ENCODE measurements at places on chromosomes 1 and 21.
A peak's percentile ranks its signal among the peaks of the same experiment; 100 is the strongest.

DNA sequence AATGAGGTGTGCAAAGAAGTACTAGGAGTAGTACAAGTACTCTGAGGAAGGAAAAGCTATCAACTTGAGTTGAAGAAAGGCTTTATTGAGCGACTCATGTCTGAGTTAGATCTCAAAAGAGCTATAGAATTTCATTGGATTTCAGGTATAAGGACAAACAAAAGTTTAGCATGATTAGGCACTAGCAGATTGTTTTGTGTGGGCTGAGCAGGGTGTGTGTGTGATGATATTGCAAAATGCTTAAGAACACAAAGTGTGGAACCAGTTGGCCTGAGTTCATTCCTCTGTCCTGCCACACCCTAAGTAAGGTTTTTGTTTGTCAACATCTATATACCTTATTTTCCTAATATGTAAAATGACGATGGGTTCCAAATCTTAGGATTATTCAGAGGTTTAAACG, 158.9 kb downstream of the KCNK2 start:
- DNase-seq = no peak

GRCh38 chr1:226974544-226975258, 34.6 kb downstream of the COQ8A start:
- DNase-seq = peak; percentile 80

GRCh38 chr1:115477071-115477470, 139.0 kb upstream of the NGF start:
- no peak for DNase-seq

DNA sequence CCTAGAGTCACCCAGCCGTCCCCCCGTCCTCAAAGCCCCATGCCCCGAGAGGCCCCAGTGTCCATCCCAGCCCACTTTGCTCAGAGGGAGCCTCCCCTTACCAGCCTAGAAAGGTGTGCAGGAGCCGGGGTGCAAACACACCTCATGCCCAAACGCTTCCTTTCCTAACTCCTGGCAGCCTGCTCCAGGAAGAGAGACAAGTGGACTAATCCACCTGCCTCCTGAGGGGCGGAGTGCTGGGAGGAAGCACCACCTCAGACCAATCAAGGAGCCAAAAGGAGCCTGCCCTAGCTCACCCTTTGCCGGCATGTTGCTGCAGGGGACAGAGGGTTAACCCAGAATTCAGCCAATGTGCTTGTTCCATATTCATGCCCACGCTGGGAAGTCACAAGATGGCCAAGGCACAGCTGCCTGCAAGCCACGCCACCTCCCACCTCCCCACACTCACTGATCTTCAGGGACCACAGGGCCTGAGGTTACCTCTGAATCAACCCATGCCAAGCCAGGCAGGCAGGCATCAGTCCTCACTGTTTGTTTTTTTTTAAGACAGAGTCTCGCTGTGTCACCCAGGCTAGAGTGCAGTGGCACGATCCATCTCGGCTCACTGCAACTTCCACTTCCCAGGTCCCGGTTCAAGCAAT, 27.8 kb downstream of the PLEKHA6 start:
- DNase-seq = no peak

DNA sequence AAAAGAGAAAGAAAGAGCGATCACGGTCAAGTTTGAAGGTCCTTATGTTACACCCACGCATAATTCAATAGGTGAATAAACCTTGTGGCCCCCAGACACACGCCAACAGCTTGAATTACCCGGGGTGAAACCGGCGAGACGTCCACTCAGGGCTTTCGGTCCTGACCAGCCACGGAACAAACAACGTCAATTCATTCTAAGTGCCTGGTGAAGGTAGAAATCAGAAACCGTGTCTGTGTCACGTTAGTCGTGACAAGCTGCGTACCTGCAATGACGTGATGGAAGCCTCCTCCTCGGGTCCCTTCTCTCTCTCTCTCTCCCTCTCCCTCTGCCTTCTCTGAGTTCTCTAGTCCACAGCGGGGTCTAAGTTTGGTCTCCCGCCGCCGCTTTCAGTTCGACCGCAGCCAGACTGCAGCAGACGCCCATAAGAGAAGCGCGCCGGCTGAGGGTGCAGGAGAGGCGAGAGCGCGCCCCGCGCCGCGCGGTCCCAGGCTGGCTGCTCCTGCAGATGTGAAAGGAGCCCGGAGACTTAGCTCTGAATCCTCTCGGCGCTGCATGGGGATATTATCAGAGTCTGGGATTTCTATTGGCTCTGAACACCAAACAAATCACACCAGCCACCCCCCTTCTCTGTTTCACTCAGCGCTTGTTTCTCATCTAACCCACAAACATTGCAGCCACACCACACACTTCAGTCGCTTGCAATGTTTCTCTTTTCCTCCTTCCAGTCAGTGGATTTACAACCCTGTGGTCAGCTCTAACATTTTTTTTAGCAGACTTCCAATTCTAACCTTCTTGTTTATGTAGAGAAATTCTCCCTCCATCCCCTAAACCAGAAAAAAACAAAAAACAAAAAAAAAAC, at the start of gene GREM2:
TSS of gene GREM2 (minus strand) at position 537 of the 862 bp plus-strand sequence. CDS start 118,680 bp downstream, outside the sequence.
- no peak for DNase-seq

DNA sequence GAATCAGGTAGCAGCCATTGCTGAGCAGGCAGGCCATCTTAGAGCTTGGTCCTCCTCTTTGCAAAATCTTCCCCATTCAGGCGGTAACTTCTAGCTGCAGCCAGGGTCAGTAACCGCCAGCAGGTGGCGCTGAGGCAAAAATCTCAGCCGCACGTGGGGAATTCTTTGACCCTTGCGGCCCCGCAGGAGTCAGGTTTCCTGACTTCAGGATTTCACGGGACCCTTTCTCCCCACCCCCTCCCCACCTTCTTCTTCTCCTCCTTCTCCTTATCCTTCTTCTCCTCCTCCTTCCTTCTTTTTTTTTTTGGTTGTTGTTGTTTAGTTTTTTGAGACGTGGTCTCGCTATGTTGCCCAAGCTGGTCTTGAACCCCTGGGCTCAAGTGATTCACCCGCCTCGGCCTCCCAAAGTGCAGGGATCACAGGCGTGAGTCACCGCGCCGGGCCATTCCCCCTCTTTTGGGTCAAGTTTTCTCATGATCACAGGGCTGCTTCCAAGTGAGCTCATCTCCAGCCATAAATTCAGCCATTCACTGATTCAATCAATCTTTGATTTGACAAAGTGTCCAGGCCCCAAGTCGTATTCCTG, 33.4 kb upstream of the TENT5B start:
- DNase-seq = no peak

- DNase-seq = no peak
Measured at GRCh38 chr1:190615818-190616217, 138.2 kb upstream of the BRINP3 start.

- DNase-seq = no peak
Measured at GRCh38 chr1:157035121-157035520, 10.4 kb downstream of the ARHGEF11 start.

DNA sequence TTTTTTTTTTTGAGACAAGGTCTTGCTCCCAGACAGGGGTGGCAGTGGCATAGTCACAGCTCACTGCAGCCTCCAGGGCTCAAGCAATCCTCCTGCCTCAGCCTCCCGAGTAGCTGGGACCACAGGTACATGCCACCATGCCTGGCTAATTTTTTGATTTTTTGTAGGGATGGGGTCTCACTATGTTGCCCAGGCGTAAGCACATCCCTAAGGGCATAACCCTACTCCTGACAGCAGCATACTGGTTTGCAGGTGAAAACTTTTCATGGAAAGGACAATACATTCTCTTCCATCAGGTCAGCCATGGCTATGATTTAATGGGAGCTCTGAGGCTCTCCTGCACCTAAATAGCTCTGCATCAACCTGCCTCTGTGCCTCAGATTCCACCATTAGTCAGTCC, 29.4 kb downstream of the UBIAD1 start:
- no peak for DNase-seq

GRCh38 chr1:42128499-42128898, 24.7 kb upstream of the GUCA2B start:
- DNase-seq = no peak

GRCh38 chr1:14220811-14221210, 377.7 kb upstream of the KAZN start:
- DNase-seq = no peak

GRCh38 chr1:21491488-21492355, 17.5 kb upstream of the ALPL start:
- DNase-seq = peak; percentile 31

DNA sequence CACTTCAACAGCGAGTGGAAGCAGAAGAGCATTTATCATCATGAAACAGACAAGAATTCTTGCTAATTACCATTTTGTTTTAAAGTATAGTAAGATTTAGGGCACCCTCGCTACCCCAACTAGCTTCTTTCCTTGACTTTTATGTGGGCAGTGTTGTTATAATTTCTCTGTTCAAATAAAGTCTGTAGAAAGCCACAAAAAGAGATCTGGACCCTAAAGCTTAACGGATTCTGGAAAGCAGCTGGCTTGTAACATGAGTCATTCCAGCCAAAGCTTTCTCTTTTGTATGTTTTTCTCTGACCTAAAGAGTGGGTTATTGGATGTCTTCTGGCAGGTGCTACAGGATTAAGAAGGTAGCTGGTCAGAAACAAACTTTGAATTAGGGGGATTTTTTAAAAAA, 37.4 kb downstream of the RUNX1 start:
- no peak for DNase-seq

DNA sequence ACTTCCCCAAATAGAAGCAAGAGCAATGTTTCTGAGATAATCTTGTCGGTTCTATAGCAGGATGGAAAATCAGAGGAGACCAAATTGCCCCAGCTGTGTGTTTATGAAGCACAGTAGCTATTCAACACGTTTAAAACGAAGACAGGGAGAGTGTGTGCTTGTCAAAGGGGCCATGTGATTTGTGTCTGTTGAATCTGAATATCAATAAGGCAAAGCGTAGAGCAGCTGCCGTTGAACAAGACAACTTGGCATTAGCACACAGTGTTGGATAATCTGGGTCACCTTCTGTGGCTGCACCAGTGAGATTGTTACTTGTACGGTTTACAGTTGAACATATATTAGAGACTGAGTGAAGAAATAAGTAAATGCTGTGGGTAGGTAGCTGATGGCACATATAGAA, 1.0 kb downstream of the CRB1 start:
- DNase-seq = no peak

DNA sequence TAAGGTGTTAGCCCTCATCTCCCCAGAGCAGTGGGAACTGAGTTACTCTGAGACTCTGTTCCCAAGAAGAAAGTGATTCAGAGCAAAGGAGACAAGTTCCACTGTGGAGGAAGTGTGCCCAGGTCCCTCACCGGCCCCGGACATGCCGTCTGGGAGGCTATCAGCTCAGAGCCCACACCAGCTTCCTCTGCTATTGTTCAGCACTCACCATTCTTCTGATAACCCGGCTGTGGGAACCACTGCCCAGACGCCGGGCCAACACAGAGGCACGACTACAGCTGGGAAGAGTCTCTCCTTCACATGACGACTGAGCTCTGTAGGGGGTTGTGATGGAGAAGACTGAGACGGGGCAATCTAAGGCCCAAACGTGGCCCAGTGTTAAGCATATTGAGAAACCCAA, 34.2 kb upstream of the GJA5 start:
- no peak for DNase-seq

- no peak for DNase-seq
Measured at GRCh38 chr1:223556414-223557129, 108.9 kb downstream of the CAPN8 start.

GRCh38 chr1:20058531-20058930, 11.5 kb upstream of the PLA2G5 start:
- no peak for DNase-seq

GRCh38 chr1:234148816-234149215, 224.4 kb upstream of the COA6 start:
- no peak for DNase-seq

DNA sequence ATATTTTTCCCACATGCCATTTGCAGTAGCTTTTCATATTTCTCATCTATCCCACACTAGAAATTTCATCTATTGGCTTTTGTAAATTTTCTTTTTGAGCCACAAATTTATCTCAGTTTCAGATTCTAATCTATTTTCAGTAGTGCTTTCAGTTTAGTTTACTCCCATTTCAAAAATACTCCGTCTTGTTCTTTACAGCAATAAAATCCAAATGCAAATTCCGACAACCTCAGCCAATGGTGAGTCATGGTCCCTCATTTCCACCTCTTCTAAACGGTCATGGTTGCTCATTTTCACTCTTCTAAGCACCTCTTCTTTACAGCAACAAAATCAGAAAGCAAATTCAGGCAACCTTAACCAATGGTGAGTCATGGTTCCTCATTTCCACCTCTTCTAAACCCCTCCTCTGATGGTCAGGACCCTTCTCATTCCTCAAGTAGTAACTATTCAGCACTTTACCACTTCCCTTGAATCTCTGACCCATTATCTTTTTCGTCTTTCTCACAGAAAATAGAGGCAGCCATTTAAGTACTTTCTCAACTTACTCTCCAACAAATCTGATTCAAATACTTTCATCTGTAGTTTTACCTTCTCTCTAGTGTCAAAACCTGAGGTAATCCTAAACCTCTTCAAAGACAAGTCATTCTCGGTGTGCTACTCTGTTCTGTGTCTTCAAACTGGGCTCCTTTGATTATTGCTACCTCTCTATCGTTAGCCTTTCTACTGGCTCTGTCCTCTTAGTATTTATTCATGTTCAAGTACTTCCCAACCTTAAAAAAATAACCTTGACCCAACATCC, 34.4 kb downstream of the C21orf91 start:
- no peak for DNase-seq

- no peak for DNase-seq
Measured at GRCh38 chr1:18069903-18070302, 37.7 kb upstream of the IGSF21 start.

DNA sequence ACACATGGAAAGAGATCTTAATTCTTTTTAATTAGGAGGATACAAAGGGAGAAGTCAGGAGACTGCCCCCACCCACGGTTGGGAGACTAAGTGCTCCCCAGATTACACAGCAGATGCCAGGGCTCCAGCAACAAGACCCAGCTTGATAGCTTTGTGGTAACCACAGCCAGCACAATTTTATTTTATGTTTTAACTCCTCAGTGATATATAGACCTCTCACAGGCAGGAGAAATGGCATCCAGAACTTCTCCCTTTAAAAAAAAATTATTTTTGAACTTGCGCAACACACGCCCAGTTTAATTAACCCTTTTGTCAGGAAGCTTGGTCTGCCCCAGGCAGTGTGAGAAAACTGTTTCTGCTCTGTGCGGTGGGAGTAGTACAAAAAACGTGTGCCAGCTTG, 62.6 kb upstream of the ACOT11 start:
- DNase-seq = no peak

GRCh38 chr1:234944439-234945344, 183.9 kb downstream of the TOMM20 start:
- peak; percentile 61 for DNase-seq

GRCh38 chr1:150106341-150106740, 38.8 kb downstream of the VPS45 start:
- DNase-seq = no peak

DNA sequence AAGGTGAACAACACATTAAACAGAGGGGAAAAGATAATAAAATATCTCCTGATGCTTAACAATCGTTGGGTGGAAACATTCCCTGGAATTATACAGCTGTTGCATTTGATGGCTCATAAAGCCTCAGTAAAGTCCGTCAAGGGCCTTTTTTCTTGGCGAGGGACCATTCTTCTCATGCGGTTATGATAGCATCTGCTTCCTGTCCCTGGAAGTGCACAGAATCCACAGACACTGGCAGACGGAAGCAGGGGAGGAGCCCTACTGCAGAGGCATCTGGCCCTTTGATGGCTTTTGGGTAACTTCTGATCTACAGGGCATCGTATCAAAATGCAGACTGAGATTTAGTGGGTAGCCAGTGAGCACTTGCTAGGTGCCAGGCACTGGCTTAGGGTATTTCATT, 286.9 kb downstream of the KIF26B start:
- no peak for DNase-seq

GRCh38 chr1:5889901-5890300, 102.3 kb downstream of the NPHP4 start:
- no peak for DNase-seq

- DNase-seq = no peak
Measured at GRCh38 chr1:90709535-90709934, 7.6 kb downstream of the BARHL2 start.

GRCh38 chr1:65942476-65942875, 149.8 kb downstream of the PDE4B start:
- no peak for DNase-seq

All from ascending aorta (tissue), 2 donors.